Hematopoietic multipotent progenitor cell treated with erythropoietin and hydrocortisone succinate and interleukin-3 and kit ligand, for 17 days (in vitro differentiated cells): ENCODE measurements at places on chromosomes 2 and 18.
A peak's percentile ranks its signal among the peaks of the same experiment; 100 is the strongest.

DNA sequence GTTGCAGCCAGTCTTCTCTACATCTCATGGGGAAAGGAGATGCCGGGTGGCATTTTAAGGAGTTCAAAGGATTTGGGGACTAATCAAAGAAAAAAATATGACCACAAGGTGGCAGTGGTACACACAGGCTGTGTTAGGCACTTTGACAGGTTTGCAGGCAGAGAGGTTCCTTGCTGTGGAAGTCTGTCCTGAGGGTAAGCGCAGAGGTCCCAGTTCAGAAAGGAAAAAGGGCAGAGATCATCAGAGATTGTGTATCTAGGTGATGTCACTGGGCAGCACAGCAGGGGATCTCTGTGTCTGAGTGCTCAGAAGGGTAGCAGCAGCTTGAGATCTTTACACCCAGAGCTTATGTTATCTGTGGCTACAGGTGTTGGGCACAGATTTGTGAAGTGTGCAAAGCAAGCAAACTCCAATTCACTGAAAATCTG lies 231.4 kb downstream of the LRRTM1 start:
- peak; percentile 4 for DNase-seq

DNA sequence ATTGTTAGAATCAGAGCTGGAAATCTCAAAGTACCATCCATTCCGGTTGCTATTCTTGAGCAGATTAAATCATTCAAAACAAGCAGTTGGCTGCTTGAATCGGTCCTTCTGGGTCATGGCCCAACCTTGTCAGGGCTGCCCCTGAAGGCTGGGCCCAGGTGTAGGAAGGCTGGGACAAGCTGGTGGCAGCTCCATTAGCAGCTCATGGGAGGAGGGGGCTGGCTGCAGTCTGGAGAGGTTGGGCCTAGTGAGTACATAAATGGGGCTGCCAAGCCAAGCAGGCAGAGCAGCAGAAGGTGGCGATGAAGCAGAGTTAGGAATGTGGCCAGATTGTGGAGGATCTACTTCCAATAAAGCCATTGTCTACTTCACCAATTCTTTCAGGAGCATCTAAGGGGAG lies 81.4 kb downstream of the ADCYAP1 start:
- no peak for DNase-seq

GRCh38 chr2:102891296-102891695 lies 129.5 kb downstream of the TMEM182 start:
- no peak for DNase-seq

DNA sequence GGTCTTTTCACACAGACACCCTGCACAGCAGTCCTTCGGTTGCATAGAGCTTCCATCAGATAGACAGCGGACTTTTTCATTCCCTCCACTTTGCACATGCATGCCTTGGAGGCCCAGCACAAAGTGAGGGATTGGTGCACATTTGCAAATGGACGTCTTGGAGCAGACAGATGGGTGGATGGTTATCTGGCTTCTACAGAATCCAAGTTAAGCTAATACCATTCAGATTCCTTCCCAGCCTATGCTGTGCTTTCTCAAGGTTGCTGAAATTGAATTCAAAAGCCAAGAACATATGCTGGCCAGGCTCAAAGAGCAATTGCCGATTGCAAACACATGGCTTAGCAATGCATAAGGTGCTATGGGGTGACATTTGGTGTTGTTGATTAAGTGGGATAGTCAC lies 186.4 kb downstream of the VAPA start:
- no peak for DNase-seq

- DNase-seq: peak; percentile 27
Measured at GRCh38 chr2:68709421-68709911, 25.1 kb upstream of the ARHGAP25 start.

- no peak for DNase-seq
Measured at GRCh38 chr2:171999161-171999560, 592 bp upstream of the METAP1D start.

- DNase-seq: no peak
Measured at GRCh38 chr2:148643421-148643820, 1.1 kb upstream of the EPC2 start.

DNA sequence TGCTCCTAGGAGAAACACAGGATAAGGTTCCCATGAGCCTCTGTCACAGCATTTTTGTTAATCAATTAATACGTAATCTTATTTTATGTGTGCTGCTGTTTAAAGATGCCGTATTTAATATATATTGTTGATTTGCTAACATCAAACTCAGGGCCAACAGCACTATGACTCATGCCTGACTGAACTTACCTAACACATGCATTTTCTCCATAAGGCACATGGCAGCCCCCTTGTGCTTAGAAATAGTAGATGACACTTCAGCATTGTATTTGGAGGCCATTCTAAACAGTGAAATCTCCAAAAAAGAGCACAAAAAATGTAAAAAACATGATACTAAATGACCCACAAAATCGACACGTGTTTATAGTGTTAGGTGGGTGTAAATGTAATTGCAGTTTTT lies 314.8 kb downstream of the MYCN start:
- no peak for DNase-seq

GRCh38 chr18:69689121-69689759 lies 258.4 kb downstream of the CD226 start:
- no peak for DNase-seq

GRCh38 chr2:172710584-172711047 lies 25.0 kb upstream of the RAPGEF4 start:
- no peak for DNase-seq

GRCh38 chr2:179298666-179299065 lies 34.0 kb upstream of the SESTD1 start:
- no peak for DNase-seq

DNA sequence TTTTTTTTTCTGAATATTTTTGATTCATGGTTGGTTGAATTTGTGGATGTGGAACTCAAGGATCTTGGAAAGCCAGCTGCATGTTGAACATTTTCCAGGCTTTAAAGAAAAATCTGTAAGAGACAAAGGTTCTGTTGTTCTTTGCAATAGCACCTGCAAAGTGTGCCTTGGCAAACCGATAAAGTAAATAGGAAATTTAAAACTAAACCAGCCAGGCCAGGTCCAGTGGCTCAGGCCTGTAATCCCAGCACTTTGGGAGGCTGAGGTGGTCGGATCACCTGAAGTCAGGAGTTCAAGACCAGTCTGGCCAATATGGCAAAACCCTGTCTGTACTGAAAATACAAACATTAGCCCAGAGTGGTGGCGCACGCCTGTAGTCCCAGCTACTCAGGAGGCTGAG lies 74.4 kb downstream of the RIF1 start:
- no peak for DNase-seq

GRCh38 chr18:70411307-70411706 lies 122.5 kb downstream of the SOCS6 start:
- DNase-seq: no peak

GRCh38 chr2:13056259-13056843 lies 339.6 kb downstream of the TRIB2 start:
- DNase-seq: no peak

DNA sequence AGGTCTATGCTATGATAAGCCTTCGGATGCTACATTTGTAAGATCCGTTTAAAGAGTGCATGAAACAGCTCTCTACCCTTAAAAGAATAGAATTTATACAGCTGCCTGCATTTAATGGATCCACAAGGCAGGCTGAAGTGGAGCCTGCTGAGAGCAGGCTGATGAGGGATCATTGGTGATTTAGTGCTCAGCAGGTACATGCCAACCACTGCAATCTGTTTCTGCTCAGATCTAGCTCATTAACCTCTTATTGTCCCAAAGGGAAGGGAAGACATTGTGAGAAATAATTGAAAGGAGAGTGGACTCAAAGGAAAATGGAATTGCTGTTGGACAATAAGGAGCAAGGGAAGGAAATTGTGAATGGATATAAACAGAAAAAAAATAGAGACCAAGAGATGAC lies 822.6 kb downstream of the TRIB2 start:
- DNase-seq: no peak

DNA sequence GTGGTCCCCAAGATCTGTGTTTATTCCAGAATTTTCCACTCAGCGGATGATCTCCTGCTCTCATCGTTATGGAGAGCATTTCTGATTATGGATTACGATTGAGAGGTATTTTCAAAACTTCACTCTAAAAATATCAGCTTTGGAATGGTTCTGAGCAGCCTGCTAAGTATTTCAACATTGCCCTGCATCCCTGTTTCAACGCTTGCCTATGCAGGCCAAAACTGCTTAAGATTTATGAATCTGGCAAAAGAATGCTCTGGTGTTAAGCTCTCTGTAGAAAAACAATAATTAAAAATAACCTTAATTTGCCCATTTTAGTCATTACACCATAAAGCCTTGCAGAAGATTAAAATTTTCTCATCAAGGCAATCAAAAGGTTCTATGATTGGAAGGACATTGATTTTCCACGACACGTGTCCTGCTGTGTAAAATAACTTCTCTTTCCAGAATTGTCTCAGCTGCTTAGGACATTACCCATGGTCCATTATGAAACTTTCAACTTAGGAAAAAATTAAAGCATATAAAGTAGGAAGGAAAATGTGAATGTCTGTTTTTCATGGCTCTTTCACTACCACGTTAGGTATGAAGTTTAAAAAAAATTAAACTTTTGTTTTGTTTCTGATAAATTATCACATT lies 229.9 kb downstream of the ACKR3 start:
- no peak for DNase-seq

GRCh38 chr2:27723372-27724144 lies 48.0 kb upstream of the MRPL33 start:
- no peak for DNase-seq

DNA sequence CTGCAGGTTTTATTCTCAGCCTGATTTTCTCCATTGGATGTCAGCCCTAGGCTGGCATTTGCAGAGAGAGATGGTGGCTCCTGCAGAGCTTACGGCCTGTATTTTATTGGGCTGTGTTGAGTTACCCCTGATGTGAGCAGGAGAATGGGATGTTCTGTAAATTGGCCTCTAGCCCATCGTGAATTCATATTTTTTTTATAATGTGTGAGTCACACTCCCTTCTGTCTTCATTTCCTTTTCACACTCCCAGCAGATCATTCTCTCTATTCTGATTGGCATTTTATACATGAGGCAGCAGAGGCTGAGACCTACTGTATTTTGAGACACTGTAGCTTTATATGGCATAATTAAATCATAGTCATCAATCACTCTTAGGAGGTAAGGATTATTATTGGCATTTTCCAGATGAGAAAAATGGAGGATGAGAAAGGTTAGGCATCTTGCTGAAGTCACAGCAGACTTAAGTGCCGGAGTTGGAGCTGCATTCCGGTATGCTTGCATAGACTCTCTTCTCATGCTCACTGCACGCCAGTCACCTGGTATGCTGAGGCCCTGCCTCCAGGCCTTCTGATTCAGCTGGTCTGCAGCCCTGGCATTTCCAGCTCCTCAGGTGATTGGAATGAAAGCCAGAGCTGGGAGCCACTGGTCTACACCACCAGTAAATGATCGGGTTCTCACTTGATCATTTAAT lies 142.4 kb downstream of the NEDD4L start:
- DNase-seq: no peak

DNA sequence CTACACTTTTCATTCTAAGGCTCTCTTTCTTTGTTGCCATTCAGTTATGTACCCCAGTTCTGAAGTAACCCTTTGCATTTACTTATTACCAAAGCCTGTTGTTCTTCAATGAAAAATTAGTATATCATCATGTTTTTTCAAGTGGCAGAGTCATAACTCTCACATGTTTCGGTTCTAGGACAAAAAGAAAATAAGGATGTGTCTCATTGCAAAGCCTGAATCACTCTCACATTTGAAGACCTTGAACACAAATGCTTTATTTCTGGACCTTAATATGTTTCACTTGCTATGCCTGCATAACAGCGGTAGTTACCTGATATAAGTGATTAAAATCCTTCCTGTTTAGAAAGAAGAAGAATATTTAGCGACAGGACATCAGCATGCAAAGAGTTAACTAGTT lies 49.1 kb downstream of the ZEB2 start:
- no peak for DNase-seq

GRCh38 chr18:27967913-27968824 lies 208.8 kb downstream of the CDH2 start:
- no peak for DNase-seq

DNA sequence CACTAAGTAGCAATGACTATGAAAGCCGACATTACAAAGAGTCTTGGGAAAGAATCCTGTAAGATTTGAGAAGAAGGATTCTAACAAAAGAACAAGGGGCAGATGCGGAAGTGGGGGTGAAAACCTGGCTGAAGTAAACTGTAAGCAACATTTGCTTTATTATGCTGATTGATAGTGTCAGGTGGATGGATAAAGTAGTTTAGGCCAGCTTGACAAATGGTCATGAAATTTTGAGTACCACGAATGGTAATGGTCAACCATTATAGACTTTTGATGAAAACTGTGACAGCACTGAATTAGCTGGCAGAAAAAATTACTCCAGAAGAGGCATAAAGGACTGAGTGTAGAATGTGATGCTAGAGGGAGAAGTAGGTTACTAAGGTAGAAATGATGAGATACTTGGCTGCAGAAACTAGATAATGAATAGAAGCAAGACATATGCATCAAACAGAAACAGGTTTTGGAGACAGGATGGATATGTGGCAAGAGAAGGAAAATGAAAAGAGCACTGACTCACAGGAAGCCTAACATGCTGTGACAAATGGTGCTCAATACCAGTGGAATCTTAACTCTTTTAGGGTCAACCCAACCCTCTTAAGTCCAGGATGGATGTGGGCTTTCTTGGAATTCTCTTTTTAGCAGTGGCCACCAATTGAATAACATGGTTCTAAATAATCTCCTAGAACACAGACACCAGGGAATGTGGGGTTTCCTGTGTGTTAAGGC lies 6.8 kb downstream of the THUMPD2 start:
- no peak for DNase-seq

DNA sequence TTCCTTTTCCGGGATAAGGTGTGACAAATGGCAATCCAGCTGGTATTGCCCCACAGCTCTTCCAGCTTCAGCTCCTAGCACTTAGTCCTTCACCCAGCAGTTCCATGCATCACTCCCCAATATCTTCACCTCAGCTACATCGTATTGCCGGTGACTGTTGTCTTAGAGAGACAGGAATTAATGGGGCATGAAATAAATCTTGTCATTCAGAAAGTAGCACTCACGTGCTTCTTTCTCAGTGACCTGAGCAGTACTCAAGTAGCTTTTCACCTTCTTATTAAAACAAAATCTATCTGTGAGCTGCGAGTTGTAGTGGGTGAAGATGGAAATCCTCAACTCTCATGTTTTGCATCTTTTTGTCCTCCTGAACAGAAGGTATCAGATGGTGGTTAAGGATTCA lies 72.8 kb downstream of the PTH2R start:
- no peak for DNase-seq

DNA sequence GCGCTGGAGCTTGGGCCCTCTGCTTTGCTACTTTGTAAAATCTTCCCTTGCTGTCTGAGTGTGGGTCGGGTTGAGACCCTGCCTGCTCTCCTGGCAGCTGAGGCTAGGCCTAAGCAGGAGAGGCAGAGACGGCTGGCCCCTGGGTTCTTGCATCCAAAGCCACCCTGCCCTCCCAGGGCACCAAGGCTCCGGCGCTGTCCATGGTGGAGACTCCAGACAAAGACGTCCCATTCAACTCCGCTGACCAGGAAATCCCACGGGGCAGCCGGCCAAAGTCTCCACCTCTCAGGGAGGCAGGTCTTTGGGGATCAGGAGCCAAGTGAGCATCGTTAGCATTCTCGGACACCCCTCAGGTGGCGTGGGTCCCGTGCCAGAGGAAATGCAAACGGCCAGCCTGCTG lies 2.6 kb upstream of the PRLH start:
- DNase-seq: no peak
